ENCODE measurements at places on chromosomes 13 and 19.

GRCh38 chr19:38849860-38850435 is at the start of gene HNRNPL:
Gene HNRNPL, minus strand, starts transcription at chr19:38849986. Its CDS starts 20 bp downstream, at chr19:38849966.
- DNase-seq, result no peak

DNA sequence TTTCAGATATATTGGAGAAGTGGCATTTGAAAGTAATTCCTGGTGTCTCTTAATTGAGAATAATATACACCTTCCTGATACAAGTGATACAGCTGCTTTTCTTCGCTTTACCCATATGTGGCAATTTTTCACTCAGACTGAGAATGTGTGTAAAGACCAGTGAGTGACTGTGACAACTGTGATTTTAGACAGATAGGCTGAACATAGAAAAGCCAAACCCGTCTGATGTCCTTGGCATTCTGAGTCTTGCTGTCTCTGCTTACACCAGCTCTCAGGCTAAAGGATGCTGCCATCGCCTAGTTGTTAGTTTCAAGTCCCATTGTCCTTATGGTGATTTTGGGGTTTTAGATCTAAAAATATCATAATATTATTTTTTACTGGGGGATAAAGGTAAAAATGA is 492.6 kb downstream of the RFC3 start:
- no peak for DNase-seq

- DNase-seq, result no peak
Observed at GRCh38 chr19:307793-308420, 16.7 kb upstream of the PLPP2 start.

DNA sequence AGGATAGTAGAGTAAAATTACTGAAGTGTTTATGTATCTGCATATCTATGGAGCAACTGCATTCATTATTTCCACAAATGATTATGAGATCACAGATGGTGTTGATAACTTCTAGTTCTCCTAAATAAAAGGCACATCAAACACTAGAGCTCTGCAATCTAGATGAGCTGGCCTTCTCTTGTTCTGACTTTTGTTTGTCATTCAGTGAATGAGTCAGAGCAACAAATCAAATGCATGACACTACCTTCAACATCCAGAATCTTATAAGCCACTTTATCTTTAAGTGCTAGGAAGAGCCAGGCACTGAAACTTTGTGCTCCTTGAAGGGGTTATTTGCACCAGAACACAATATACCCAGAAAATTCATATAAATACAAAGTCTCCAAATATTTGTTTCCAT is 456.0 kb downstream of the PCDH17 start:
- DNase-seq, result no peak

GRCh38 chr19:52473655-52474350 is 20.4 kb downstream of the ZNF578 start:
- DNase-seq, result no peak

DNA sequence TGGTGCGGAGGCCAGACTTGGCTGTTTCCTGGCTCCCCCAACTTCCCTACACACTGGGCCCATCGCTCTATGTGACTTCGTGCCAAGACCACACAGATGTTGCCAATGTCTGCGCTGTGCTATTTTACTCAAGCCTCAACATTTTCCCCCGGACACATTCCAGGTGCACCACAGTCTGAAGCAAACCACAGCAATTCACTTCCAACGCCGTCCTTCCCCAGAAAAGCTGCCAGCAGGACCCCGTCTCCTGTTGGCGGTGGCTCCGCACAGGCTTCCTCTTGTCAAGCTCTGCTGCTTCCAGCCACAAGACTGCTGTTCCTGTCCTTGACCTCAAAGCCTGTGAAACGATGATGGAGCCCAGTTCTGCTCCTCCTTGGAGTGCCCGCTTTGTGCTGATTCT is 100.7 kb downstream of the CRYL1 start:
- DNase-seq, result peak; percentile 72

- DNase-seq, result no peak
Observed at GRCh38 chr19:9531933-9532332, 6.5 kb downstream of the ZNF426 start.

GRCh38 chr13:107252428-107252827 is 684.5 kb upstream of the ARGLU1 start:
- no peak for DNase-seq

GRCh38 chr19:51079481-51080110 is 3.1 kb downstream of the KLK14 start:
- DNase-seq, result no peak

DNA sequence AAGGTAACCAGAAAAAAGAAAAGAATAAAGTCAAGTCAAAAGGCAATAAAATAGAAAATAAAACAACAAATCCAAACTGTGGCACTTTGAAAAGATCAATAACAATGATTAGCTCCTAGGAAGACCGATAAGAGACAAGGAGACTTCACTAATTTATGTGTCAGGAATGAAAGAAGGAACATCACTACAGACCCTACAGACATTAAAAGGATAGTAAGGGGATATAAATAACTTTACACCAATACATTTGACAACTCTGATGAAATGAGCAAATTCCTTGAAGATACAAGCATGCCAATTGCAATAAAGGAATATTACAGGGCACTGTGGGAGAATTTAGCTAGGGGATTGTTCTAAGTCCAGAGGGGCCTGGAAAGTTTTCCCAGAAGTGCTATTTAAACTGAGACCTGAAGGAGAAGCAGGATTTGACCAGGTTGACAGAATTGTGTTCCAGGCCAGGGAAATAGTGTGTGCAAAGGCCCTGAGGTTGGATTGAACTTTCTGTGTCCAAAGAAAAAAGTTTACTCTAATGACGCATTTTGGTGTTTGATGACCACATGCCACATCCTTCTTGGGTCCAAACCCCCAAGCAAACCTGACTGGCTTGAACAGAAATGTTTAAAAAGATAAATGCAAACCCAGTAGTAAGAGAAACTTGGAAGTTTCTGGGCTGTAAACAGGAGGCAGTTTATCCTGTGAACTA is 1.6 kb upstream of the C19orf38 start:
- DNase-seq, result no peak

DNA sequence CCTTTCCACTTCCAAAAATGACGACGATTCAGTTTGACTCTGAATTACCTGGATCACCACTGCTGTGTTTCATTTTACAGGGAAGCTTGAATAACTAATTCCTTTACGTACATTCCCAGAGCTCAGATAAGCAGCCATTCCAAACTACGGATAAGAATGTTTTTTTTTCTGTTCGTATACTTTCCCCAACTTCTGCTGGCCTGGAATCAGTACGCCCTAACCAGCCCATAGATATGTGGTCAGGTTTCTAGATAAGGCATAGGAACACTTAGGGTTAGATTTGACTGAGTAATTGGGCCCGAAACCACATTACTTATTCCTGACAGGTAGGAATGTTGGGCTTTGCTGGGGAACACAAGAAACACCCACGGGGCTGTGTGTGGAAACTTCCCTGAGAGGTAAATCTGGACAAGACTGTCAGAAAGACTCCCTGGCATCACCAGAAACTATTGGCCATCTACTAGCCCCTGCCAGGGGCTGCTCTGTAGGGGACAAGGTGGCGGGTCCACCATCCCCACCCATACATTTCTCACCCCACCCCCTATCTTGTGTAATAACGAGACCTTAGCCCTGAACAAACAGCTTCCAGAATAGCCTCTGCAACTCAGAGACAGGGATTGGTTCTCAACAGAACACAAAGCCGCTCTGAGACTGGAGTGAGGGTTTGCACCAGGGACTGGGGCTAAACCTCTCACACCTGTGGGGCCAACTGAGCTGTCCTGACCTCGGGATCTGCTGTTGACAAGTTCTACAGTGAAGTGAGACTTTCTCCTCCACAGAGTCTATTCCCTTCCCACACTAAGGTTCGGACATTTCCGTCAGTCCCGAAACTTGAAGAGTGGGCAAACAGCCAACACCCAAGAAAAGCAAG is 15.6 kb downstream of the RHPN2 start:
- DNase-seq, result no peak

Measured in fibroblast of skin of left quadriceps (primary cell).